ENCODE measurements at places on chromosomes 16 and 17.

DNA sequence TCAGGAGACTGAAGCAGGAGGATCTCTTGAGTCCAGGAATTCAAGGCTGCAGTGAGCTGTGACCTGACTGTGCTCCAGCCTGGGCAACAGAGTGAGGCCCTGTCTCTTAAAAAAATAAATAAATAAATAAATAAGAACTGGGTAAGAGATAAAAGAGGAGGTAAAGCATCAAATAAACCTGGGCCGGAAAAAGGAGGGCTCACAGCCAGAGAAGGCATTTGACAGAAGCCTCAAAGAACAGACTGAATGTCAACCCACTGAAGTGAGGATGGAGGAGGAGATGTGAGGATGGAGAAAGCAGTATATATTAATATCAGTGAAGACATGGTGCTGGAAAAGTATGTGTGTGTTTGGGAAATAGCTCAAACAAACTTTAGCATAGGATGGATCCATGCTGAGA, 6.1 kb downstream of the NOG start:
- no peak for DNase-seq

GRCh38 chr17:57524839-57525568, 220.1 kb downstream of the CCDC182 start:
- no peak for DNase-seq

DNA sequence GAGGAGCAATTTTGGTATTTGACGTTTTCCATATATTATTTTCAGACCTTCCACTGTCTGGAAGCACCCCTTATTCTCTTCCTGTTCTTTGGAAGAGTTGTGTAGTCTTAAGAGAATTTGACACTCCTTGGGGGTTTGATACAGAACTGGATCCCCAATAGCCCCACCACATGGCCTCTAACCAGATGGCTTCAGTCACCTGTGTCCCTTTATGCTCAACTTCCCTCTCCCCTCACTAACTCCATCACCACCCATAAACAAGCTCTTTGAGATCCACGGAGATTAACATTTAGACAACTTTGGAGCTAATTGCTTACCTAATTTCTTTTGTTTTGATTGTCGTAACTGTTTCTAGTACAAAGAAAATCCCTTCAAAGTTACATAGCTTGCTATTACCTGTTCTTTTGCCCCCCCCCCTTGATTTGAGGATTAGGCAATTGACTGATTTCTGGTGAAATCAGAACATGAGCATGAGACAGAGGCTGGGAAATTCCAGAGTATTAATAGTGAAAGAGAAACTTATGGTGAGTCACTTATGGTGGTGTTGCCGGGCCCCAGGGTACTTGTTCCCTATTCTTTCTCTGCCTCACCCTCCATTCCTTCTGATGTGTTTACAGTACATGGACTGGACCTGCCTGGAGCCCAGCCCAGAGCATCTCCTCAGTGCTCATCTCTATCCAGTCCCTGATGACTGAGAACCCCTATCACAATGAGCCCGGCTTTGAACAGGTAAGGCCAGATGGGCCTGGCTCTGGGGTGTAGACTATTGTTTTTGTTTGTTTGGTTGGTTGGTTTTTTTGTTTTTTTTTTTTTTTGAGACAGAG, 7.5 kb downstream of the UBE2Z start:
- DNase-seq: no peak

DNA sequence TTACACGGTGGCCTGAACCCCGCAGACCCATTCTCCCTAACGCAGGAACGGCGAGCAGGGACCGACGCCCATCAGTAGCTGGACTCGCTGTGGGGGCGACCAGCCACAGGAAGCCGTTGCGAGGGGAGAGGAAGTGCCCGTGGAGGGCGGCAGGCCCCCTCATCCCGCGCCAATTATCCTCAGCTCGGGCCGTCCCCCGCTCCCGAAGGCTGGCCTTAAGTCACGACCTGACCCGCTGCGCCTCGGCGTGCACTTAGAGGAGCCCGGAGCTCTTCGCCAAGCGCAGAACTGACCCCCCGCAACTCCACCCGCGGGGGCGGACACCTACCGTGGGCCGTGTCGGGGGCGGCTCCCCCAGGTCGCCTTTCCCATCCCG, 401 bp downstream of the ARL16 start:
- no peak for DNase-seq

GRCh38 chr17:83150369-83151055, 71.1 kb downstream of the METRNL start:
- DNase-seq: no peak

GRCh38 chr16:10871157-10871991, 5.6 kb upstream of the CIITA start:
- no peak for DNase-seq

DNA sequence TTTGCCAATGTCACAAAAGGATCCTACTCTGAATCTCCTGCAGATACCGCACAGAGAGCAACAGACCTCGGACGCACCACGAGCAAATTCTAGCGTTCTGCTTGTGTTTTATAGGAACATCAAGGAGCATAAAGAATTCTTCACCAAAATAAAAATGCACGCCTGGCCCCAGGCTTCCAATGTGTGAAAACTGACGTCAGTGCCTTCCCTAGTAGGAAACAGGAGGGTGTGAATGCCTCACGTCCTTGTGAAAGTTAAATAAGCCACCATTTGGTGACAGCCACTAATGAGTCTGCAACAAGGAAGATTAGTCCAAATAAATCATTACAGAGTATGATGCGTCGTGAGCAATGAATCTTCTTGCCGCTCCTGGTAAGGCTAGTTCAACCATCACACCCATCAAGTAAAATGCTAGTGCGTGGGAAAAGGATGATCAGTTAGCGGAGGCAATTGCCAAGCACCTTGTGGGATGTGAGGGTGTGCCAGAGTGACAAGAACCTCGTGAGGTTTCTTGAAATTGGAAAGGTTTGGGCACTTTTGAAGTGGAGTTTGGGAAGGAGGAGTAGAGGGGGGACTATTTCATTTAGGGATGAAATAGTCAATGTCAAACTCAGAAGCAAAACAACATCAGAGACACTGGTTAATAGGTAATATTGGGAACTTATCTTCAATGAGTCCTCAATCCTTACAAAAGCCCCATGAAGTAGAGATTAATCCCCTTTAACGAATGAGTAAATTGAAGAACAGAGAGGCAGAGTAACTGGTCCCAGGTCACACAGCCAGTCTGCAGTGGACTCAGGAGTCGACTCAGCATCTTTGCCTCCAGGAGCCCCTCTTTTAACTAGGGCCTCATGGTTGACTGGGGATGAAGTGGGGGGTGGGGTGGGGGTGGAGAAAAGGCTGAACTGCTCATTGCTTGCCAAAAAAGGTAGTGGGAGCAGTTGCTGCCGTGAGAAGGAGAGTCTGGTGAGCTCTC, 238.8 kb downstream of the SLC39A11 start:
- DNase-seq: no peak

- DNase-seq: no peak
These were observed 2.9 kb upstream of the KATNB1 start for GRCh38 chr16:57732714-57733113.

DNA sequence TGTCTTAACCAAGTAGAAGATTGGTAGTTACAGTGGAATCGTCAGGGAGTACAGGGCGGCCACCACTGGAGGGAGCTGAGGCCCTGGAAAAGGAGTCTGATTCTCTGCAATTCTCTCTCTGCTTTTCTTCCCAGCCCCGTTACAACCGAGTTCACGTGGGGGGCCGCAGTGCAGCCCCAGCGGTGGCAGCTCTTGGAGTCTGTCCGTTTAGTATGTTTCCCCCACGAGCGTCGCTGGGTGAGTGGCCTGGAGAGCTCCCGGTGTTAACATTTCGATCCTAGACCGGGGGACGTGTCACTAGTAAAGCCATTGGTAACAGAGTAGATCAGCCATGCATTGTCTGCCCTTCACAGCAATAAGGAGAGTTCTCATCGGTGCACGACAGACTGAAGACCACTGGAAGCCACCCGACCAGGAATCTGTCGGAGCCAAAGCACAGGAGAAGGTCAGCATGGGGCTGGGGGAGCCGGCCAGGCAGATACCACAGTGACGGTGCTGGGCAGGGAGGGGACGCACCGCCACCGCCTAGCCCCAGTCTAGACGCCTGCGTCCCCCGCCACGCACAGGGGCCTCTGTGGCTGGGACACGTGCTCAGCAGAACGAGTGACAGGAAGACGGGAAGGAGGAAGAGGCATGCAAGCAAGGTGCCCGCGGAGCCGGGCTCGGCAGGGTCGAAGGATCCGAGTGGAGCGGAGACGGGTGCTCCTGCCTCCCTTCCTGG, 15.7 kb downstream of the SLC16A3 start:
- no peak for DNase-seq
